ENCODE measurements at places on chromosomes 2 and 18.

DNA sequence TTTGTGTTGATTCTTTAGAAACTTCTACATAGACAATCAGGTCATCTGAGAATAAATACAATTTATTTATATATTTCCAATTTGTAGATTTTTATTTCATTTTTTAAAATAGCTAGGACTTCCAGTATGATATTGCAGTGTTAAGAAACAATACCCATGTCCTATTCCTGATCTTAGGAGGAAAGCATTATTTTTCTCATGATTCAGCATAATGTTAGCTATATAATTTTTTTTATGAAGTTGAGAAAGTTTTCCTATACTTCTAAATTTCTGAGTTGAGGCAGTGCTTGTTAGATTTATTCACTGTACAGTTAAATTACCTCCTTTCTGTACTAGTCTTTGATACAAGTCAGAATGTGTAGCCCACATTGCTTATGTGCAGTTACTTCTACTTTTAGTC, 595.7 kb upstream of the HS6ST1 start:
- no peak for DNase-seq

- no peak for DNase-seq
Measured at GRCh38 chr2:14944562-14945346, 312.2 kb downstream of the LRATD1 start.

DNA sequence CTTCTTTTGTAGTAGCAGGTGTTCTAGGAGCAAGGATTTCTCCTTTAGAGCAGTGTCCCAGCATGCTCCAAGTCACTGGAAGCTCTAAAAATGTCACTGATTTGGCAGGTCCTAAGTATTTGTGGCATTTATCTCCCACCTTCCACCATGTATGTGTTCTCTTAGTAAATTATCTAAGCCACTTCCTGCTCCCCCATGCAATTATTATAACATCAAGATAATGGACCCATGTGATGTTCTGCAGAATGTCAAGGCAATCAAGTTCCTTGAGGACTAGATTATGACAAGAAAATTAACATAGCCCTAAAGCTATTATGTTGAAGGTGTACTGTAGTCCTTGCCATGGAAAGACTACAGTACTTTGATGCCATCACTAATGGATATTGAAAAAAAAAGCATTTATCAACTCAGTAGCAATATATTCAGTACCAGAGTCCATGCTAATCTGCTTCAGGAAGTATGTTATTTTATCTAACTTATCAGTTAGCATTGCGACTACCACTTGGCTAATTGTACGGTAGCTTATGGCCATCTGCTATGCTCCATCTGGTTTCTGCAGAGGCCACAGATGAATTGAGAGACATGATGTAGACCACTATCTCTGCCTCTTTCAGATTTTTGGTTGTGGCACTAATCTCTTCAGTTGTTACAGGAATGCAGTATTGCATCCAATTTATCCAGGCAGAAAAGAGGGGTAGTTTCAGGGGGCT, 56.7 kb downstream of the GPR39 start:
- DNase-seq: no peak

DNA sequence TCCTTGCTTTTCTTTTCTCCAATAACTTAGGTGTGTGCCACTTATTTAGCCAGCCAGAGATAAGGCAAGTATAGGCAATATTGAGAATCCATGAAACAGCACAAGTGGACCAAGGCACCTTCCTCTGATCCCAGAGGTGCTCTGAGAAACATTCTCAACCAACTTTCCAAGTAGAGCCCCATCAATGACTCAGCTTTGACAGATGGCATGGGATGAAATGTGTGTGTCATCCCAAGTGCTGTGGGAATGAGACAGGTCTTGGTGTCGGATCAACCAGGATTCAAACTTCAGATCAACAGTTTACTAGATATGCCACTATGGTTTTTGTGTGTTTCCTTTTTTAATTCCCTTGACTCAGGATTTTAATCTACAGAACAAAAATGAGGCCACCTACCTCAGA, 164.0 kb downstream of the GRB14 start:
- no peak for DNase-seq

DNA sequence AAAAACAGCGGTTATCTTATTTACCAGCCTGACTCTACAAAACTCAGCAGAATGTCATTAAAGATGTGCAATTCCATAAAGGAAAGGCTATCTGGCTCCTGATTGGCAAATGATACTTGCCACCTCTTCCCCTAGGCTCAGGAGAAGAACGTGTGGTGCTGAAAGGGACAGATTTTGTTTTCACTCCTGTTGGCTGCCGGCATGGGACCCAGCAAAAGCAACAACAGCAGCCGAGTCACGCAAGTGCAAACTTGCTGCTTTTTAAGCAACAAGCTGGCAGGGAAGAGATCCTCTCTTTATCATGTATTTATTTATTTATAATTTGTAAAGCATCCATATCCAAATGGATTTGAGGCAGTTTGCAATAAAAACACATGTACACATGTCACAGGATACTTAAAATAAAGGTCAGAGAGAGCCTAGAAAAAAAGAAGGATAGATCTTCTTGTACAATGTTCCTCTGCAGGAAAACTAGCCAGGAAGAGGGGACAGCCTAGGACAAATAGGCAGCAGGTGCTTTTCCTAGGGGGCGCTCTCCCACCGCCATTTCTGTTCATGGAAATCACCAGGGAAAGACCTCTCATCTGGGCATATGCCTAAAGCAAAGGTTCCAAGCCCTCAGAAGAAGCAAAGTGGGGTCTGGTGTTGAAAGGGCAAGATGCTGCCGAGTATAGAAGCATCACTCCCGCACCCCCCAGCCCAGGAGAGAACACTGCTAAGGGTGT, 799.3 kb downstream of the BCL11A start:
- DNase-seq: no peak

Data from activated T-cell treated with anti-CD3 and anti-CD28 coated beads for 1 hour (primary cell).